ENCODE measurements at places on chromosomes 3 and 15.

DNA sequence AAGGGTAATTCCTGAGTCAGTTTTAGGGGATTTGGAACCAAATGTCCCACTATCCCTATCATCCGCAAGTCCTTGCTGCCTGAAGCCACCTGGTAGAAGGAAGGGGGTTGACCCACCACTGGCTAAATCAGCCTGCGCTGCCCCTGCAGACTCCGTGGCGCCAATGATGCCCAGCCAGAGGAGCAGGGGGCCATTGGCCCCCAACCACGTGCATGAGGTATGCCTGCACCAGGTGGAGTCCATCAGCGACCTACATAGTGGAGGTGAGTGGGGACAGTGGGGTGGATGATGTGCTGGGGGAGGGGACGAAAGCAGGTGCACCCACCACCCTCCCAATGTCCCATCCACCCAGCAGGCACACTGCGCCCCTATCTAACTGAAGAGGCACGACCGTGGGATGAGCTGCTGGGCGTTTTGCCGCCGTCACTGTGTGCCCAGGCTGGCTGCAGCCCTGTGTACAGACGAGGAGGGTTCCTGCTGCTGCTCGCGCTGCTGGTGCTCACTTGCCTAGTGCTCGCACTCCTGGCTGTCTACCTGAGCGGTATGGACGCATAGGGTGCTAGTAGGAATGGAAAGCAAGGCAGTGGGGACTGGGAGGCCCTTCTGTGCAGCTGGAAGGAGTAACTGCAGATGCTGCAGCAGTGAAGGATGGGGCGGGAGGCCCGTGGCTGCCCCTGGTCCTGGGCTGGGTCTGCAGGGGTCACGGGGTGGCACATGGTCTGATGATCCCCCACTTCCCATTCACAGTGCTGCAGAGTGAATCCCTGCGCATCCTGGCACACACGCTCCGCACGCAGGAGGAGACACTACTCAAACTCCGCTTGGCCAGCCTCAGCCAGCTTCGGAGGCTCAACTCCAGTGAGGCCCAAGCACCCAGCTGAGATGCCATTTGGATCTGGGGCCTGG is 5.7 kb downstream of the IFRD2 start:
- no peak for DNase-seq

- DNase-seq, result no peak
Observed at GRCh38 chr3:52805270-52806039, 10.9 kb downstream of the ITIH3 start.

DNA sequence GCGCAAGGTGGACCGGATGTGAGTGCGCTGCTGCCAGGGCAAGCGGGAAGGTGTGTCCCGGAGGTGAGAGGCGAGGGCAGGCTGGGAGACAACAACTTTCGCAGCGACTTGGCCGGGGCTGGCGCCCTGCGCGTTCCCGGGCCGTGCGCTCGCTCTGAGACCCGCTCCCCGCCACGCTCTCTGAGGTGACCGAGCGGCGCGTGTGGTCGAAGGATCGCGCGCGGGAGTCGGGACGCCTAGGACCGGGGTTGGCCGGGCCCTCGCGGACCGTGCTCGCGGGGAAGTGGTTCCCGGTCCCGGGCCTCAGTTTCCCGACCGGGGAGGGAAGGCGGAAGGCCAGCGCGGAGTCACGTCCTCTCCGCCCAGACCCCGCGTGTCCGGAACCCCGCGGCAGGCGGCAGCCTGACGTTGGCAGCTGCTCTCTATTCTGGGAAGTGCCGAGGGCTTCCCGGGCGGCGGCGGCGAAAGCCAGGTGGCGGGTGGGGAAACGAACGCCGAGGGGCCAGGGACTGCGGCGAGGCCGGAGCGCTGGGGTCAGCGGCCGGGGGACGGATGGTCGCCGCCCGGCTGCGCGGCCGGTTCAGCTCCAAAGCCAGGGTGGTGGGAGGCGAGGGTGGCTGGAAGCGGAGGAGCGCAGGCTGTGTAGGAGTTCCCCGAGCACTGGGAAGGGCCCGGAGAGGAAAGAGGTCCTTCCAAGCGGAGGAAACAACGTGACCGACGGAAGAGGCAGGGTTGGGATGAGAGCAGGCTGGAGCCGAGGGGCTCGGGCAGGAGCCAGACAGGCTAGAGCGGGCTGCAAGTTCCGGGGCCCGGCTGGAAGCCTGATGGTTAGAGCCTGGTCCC is 1.0 kb upstream of the IGF2BP2 start:
- DNase-seq, result no peak

GRCh38 chr3:143751643-143752178 is 96.6 kb downstream of the SLC9A9 start:
- DNase-seq, result no peak

DNA sequence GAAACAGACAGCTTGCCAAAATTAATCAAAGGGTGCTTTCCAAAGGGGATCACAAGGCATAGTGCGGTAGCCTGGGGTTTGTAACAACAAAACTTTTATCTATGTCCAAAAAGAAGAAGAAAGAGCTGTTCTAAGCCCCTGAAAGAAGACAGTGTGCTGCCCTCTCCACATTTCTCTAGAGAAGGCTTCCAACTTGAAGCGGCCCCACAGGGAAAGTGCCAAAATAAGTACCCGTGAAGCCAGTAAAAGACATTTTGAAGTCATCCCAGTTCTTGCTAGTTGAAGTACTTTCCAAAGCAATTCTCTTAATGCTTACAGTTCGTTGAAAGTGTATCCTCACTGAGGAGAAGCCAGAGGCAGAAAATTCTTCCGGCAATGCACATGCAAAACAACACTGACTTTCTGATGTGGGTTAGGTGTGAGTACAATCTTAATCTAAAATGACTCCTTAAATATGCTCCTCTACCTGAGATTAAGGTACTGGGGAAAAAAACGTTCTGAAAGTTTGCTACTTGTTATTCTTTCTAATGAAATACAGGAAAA is 21.3 kb downstream of the GPR15 start:
- DNase-seq, result no peak

Data from stimulated activated CD8-positive, alpha-beta memory T cell treated with anti-CD3 and anti-CD28 coated beads, Interleukin-15, amount 100 ng/mL, for 1 hour (primary cell).